ENCODE measurements at places on chromosomes 1 and 21.

- no peak for DNase-seq
Measured at GRCh38 chr1:159867664-159868026, 5.2 kb upstream of the VSIG8 start.

- DNase-seq: no peak
Measured at GRCh38 chr1:151058692-151059091, 730 bp downstream of the CDC42SE1 start.

- peak; percentile 45 for DNase-seq
Measured at GRCh38 chr1:179369751-179370341, 4.1 kb downstream of the AXDND1 start.

- no peak for DNase-seq
Measured at GRCh38 chr1:210347112-210347511, 18.4 kb downstream of the HHAT start.

DNA sequence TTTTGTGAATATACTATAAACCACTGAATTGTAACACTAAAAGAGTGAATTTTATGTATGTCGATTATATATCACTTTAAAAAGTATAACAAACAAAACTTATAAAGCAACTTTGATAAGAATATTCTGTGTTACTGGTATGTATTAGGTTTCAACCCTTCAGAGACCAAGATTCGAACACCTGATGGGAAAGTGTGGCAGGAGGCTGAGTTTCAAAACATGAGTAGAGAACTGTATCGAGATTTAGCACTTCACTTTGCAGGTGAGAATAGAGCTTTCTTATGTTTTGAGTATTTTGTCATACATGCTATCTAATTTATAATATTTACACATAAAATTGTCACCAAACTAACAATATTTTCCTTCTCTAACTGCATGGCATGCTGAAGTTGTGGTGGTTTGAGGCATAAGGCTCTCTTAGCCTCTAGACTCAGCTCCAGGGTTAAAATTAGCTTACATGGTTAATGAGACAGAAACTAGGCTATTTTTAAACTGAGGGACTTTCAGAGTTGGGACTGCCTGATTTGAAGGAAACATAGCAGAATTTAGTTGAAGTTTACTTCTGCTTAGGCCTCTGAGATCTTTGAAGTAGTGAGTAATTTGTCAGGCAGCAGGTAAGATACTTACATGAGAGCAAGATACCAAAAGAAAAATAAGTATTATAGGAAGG lies 48.6 kb downstream of the CEP350 start:
- no peak for DNase-seq

GRCh38 chr1:152035539-152036266 lies 1.1 kb downstream of the S100A11 start:
- peak; percentile 22 for DNase-seq

- no peak for DNase-seq
Measured at GRCh38 chr21:30211071-30211470, 4.8 kb downstream of the CLDN8 start.

GRCh38 chr1:27566462-27567145 lies 37.3 kb downstream of the AHDC1 start:
- DNase-seq: no peak

DNA sequence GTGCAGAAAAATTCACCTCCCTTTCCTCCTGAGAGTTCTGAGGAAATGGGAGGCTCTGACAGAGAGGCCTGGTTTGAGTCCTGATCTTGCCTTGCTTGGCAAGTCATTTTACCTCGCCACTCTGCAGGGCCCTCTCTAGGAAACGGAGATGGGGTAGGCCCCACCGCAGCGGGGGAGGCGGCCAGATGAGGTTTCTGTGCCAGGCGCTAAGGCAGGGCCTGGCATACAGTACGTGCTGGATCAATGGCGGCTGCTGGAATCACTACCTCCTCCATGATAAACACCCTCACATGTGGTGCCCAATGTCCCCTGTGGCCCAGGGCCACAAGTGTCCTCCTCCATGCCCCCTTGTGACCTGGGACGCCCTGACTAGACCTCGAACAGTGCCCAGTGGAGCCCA lies 499 bp upstream of the PLEKHG5 start:
- no peak for DNase-seq

DNA sequence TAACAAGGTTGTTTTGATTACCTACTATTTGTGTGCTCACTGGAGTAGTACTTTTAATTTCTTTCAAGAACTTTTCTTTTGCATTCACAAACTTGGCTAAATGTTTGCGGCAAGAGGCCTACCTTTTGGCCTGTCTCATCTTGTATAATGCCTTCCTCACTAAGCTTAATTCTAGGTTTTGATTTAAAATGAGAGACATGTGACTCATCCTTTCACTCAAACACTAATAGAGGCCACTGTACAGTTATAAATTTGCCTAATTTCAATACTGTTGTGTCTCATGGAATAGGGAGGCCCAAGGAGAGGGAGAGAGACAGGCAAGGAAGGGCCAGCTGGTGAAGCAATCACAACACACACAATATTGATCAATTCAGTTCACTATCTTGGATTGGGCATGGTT lies 66.1 kb downstream of the ZNF644 start:
- DNase-seq: no peak

GRCh38 chr1:29312469-29313461 lies 76.4 kb downstream of the PTPRU start:
- no peak for DNase-seq

- no peak for DNase-seq
Measured at GRCh38 chr1:43945674-43946235, 995 bp upstream of the IPO13 start.

DNA sequence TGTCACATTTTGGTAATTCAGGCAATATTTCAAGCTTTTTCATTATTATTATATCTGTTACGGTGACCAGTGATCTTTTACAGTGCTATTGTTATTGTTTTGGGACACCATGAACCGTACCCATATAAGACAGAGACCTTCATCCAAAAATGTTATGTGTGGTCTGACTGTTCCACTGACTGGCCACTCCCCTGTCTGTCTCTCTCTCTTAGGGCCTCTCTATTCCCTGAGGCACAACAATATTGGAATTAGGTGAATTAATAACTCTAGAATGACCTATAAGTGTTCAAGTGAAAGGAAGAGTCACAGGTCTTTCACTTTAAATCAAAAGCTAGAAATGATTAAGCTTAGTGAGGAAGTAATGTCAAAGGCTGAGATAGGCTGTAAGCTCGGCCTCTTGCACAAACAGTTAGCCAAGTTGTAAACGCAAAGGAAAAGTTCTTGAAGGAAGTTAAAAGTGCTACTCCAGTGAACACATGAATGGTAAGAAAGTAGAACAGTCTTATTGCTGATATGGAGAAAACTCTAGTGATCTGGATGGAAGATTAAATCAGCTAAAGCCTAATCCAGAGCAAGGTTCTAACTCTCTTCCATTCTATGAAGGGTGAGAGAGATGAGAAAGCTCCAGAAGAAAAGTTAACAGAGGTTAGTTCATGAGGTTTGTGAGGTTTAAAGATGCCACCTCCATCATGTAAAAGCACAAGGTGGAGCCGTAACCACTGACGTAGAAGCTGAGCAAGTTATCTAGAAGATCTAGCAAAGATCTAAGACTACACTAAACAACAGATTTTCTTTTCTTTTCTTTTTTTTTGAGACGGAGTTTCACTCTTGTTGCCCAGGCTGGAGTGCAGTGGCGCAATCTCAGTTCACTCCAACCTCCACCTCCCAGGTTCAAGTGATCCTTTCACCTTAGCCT lies 19.7 kb upstream of the DIPK1A start:
- peak; percentile 56 for DNase-seq

DNA sequence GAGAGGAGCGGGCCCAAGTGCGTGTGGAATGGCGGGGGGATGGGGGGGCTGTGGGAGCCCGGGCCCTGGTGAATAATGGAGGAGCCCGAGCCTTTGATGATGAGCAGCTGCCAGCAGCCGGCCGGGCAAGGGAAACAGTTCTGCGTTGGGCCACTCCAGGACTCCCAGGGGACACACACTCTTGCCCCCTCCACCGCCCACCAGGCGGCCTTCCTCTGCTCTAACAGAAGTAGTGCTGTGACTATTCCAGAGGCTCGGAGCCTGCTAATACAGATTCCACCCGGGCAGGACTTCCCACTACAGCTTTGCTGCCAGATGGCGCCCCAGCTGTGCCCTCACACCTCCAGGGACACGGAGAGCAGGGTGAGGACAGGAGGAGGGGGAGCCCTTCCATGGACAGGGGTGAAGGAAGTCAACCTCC lies 48.2 kb upstream of the LRP8 start:
- no peak for DNase-seq

DNA sequence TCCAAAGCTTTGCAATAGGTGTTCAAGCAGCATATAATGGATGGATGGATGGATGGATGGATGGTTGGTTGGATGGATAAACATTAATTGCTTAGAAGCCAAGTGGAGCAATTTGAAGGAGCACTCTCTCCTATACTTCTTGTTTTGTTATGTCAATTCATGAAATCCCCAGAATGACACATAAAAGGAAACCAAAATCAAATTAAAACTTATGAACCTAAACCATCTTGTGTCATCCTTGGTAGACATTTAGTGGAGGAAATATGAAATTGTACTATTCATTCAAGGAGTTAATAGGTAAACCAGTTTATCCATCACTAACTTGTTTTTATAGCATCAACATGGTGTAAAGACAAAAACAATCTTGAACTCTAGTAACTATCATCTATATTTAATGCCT lies 122.5 kb downstream of the NR5A2 start:
- DNase-seq: no peak

GRCh38 chr1:4124631-4125145 lies 224.6 kb upstream of the C1orf174 start:
- DNase-seq: no peak

DNA sequence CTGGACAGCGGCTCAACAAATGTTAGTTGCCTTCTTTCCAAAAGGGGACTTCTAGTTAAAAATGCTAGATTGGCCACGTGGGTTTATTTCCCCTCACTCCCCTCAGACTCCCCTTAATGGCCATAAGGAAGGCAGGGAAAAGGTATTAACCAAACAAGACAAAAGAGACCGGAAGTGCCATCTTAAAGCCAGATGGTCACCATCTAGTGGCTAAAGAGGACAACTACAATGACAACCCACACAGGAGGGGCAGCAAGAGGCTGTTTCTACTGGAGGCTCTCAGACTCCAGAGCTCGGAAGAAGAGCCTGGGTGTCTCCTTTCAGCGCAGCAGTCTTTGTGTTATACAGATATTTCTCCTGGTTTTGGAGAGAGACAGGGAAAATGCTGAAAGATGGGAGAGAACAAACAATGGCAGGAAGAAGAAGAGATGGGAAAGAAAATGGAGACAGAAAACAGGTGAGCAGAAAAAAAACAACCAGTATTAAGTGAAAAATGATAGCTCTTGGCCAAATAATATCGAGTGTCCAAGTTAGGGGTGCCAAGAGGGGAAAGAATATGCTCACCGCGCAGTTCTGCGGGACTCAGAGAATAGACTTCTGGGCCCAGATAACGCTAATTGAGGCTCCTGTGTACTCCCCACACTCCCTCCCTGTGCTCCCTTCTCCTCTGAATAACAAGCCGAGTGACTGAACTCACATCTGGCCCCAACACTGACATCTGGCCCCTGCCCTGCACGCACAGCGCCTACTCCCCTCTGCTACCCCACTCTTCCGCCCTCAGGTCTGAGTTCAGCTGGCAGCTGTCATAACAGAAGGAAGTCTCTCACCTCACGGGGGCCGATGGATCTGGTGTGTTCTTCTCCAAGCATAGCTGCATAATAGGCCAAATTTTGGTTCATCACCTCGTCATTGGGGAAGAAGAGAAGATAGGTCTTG lies 9.6 kb downstream of the P3H1 start:
- no peak for DNase-seq

- no peak for DNase-seq
Measured at GRCh38 chr21:21898801-21899200, 900.6 kb downstream of the NCAM2 start.

GRCh38 chr1:68565923-68566322 lies 69.0 kb upstream of the DEPDC1 start:
- no peak for DNase-seq

- no peak for DNase-seq
Measured at GRCh38 chr1:206782448-206782847, 10.2 kb upstream of the IL10 start.

- no peak for DNase-seq
Measured at GRCh38 chr1:200776949-200777348, 38.3 kb downstream of the CAMSAP2 start.

DNA sequence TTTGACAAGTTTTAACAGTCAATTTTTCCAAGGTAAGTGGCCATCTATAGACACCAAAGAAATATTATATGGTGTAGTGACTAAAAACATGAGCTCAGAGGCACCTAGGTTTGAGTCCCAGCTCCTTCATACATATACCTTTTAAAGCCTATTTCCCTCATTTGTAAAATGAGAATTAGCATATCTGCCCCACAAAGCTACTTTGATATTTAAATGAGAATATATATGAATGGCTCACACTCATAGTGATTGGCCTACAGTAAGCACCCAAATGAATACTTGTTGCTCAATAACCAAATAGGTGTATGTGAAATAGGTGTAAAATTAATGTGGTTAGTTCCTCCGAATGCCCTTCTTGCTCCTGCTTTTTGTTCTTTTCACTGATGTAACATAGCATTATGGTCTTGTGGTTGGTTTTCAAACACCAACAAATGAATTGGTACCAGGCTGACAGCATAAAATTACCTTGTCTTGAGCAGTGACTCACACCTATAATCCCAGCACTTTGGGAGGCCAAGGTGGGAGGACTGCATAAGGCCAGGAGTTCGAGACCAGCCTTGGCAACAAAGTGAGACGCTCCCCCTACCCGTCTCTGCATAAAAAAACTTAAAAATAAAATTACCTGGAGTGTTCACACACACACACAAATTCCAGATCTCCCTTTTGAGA lies 25.3 kb downstream of the CNIH4 start:
- DNase-seq: no peak

- no peak for DNase-seq
Measured at GRCh38 chr1:204176049-204176448, 9.9 kb upstream of the REN start.

GRCh38 chr1:76162254-76162653 lies 87.7 kb downstream of the ST6GALNAC3 start:
- DNase-seq: no peak

DNA sequence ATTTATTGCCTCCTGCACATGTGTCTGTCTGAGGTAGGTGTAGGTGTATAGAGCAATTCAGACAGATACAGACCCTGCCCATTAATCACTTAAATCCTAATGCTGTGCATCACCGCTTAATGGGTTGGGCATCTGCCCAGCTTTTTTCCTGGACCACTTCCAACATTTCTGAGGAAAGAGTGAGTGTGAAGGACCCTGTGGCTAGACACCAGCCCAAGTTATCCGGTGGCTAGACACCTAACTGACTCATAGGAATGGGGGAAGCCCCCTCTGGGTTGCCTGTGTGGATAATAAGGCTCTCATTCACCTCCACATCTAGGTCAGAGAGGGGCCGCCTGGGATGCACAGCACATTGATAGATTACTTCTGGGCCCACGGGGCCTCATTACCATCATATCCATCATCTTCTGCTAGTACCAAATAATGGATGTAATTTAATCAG lies 121.1 kb upstream of the RAVER2 start:
- DNase-seq: no peak

- peak; percentile 58 for DNase-seq
Measured at GRCh38 chr1:241551759-241552638, 19.8 kb downstream of the KMO start.

GRCh38 chr1:18200918-18201317 lies 93.3 kb downstream of the IGSF21 start:
- DNase-seq: no peak

- DNase-seq: no peak
Measured at GRCh38 chr1:21027805-21028204, 148.9 kb downstream of the EIF4G3 start.

GRCh38 chr1:181630398-181630797 lies 147.1 kb downstream of the CACNA1E start:
- no peak for DNase-seq

GRCh38 chr1:226366290-226366689 lies 41.6 kb downstream of the PARP1 start:
- no peak for DNase-seq

GRCh38 chr1:184472136-184472535 lies 85.3 kb downstream of the C1orf21 start:
- DNase-seq: no peak

GRCh38 chr1:107415241-107415640 lies 274.4 kb downstream of the NTNG1 start:
- no peak for DNase-seq

All from CD4-positive, alpha-beta T cell (primary cell).